NCI-H774 (cell line): ENCODE measurements at places on chromosomes 7 and 10.

GRCh38 chr7:114889646-114890285 is 32.1 kb upstream of the MDFIC start:
- no peak for DNase-seq

- DNase-seq = peak; percentile 90
Measured at GRCh38 chr10:77160679-77161078, 476.9 kb downstream of the KCNMA1 start.

DNA sequence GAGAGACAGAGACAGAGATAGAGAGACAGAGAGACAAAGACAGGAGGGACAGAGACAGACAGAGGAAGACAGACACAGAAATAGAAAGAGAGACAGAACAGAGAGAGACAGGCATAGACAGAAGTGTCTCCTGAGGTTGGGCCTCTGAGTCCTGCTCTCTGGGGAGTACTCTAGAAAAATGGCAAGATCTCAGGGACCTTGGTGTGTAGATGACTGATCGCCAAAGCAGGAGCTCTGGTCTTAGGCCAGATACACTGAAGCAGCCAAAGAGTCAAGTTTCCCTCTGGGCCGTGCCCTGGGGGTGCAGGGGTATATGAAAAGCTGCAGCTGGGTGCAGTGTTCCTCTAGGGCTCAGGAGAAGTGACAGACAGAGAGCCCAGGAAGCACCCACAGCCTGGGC is 176.6 kb upstream of the TNS3 start:
- no peak for DNase-seq

GRCh38 chr7:14270099-14270498 is 280.6 kb upstream of the ETV1 start:
- DNase-seq = no peak

GRCh38 chr7:17679458-17679857 is 260.8 kb downstream of the SNX13 start:
- DNase-seq = no peak

- no peak for DNase-seq
Measured at GRCh38 chr7:64101943-64102655, 56.9 kb downstream of the ZNF727 start.

- DNase-seq = no peak
Measured at GRCh38 chr7:107870427-107871000, 20.5 kb upstream of the DLD start.

DNA sequence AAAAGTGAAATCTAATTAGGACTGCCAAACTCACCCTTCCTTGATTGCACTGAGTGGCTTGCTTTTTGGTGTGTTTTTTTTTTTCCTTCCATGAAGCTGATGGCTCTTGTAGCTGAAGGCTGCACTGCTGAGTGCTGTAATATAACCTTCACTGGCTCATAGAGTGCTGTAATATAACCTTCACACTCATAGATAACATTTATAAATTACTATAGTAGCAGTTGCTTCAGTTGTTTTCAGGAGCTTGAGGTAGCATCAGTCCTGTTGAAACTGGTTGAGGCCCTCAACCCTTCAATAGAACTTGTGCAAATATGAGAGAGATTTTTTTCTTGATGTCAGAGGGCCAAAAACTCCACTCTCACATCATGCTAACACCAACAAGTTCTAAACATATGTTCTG is 404.9 kb upstream of the MBL2 start:
- DNase-seq = no peak

DNA sequence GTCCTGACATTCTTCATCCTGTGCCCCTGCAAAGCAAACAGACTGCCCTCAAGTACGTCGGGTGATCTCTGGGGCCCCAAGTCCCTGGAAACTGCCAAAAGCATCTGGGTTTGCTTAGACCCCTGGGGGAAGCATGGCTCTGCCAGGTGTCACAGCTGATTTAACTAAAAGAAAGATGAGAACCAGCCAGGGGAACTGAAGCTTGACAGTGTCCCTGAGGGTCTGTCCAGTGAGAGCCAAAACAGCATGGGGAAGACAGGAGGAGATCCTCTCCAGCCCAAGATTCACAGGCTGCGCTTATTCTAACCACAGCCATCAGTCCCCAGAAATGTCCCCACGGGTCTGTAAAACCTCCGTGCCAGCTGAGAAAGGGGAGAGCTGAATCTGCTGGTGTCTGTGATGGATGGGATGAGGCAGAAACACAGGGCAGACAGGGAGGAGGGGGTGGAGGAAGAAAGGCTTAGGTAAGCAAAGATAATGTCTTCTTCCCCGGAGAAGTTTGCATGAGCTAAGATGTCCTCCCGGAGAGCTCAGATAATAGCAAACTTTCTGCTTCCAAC is 21.3 kb downstream of the CCDC3 start:
- DNase-seq = no peak

DNA sequence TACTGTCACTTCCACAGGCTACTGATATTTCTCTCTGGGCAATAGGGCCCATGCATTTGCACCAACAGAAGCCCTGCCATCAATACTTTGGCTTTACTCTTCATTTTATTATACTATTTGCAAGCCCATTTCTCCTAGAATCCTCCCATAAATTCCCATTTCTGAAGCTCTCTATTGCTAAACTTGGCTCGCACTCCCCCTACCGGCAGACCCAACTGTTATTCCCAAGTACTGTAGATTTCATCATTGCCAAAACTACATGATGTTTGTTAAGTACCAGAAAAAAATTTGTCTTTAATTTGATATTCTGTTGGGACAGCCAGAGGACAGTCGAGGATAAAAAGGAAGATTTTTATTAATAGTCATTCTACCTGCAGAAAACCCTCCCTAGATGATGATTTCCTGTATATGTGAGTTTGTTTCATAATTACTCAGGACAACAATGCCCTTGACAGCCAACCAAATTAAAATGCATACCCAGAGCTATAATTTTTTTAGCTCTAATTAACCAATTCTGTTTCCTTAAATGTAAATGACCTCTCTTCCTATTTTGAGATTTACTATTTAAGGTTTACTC is 298.6 kb downstream of the REEP3 start:
- peak; percentile 19 for DNase-seq

DNA sequence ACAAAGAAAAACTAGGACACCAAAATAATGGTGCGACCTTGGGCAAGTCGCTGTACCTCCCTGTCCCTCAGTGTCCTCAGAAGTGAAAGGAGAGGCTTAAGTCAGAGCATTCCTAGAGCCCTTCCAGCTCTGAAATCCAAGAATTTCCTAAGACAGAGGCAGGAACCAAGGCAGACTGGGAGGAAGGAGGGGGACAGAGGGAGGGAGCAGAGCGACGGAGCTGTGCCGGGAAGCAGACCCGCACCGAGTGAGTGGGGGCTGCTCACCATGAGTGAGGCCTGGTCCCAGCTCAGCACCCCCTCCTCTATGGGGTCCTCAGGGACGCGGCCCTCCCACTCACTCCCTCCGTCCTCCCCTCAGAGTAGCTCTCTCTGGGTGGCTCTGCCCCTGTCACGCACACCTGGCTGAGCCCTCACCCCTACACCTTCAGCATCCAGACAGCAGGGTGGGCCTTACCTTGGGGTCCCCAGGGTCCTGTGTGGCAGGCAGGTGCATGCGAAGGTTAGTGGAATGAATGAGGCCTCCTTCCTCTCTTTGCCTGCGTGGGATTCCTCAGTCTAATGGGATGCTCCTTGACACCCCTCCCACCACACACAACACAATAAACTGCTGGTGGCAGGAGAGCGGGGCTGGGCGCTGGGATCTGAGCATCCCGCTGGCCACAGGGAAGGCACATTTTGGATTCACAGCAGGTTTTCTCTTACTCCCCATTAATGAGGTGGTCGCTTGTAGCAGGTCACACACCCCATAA is 4.6 kb upstream of the SMARCD3 start:
- no peak for DNase-seq

- no peak for DNase-seq
Measured at GRCh38 chr10:8034466-8035005, 20.0 kb upstream of the GATA3 start.

DNA sequence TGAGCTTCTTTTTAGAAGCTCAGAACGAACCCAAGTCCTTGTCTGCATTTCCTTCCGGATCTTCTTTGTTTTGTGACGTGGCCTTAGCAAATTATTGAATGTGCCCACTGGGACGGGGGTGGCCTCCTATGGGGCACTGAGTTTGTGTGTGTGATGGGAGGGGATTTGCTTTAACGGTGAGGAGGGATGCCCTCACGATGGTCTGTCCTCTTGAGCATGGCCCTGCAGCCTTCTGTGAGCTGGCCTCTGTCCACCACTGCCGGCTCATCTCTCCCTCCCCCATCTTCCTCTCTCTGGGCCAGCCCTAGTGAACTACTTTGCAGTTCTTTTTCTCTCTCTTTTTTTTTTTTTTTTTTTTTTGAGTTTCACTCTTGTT is 62.9 kb upstream of the MKRN1 start:
- DNase-seq = no peak

GRCh38 chr10:21057436-21057835 is 160.3 kb upstream of the NEBL start:
- no peak for DNase-seq

GRCh38 chr10:106255111-106255678 is 909.3 kb downstream of the SORCS1 start:
- no peak for DNase-seq

DNA sequence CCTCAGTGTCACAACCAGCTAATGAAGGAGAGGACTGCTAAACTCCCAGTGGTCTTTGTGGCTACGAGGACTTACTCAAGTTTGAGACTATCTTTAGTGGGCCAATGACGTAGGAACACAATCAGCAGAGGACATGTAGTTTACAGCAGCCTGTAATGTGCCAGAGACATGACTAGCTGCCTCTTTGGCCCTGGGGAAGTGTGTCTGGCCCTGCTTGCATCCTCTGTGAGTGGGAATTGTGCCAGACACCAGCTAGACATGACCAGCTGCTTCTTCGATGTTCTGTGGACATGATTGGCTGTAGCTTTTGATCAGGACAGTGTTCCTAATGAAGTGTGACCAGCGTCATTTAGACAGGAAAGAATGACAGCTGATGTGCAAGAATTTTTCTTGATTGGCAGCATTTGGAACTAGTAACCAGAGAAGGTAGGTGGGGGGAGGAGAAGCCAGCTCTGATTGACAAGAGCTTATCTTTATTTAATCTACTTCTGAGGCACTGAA is 141.7 kb downstream of the AUTS2 start:
- no peak for DNase-seq

GRCh38 chr10:11354823-11355222 is 256.6 kb downstream of the USP6NL start:
- no peak for DNase-seq

DNA sequence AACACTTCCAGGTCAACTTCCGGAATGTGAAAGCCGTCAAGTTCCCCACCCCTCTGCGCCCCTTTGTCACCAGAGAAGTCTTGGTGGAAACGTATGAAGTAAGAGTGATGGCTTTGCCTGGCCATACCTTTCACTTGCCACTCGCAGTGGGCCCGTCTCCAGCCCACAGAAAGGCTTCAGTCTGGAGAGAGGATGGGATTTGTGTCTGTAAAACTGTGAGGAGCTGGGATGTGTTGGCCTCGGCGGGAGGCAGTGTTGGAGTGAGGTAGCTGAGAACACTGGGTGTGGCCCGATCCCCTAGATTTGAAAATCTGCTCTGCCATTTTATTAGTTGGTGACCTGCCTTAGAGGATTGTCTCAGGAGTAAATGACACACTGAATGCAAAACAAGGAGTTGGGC is 6.4 kb downstream of the ADCK2 start:
- DNase-seq = no peak

DNA sequence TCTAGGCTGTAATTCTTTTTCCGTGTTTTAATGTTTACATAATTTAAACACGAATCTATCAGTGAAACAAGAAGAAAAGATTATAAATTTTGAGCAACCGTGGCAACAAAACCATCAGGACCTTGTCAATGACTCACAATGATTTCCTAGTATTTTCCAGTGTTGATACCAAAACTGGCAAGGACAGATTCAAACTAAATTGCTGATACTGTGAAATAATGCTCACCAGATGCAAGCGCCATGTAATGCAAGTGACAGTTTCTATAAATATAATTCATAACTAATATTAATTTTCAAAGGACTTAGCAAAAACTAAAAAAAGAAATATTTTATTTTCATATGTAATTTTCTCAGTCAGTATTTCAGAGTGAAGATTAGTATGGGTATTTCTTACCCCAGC is 203.6 kb downstream of the LRRN3 start:
- no peak for DNase-seq

- no peak for DNase-seq
Measured at GRCh38 chr10:87669752-87670151, 10.1 kb downstream of the PAPSS2 start.

DNA sequence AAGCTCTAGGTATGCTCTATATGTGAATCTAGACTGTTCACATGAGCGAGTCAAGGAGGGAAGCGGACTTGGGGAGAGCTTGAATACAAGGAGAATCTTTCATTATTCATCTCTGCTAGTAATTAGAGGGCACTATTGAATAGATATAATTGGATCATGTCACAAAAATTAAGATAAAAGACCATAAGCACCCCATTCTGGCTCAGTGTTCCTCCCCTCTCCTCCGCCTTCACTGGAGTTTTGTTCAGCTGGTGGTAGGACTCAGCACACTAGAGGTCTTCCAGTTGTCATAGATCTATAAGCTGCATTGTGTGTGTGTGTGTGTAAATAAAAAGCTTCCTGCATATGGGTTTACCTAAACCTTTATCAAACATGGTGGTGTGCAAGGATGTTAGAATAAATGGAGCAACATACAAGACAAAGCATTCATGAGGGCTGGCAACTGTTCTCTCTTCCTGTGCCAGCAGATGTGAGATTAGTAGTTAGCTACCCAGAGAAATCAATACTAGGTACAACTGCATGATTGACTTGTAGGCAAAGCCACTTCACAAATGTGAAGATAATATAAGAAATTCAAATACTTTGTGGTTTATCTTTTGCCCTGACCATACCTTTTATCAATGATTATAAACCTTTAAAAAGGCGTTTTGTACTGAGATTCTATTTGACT is 142.6 kb downstream of the CREB5 start:
- DNase-seq = no peak

DNA sequence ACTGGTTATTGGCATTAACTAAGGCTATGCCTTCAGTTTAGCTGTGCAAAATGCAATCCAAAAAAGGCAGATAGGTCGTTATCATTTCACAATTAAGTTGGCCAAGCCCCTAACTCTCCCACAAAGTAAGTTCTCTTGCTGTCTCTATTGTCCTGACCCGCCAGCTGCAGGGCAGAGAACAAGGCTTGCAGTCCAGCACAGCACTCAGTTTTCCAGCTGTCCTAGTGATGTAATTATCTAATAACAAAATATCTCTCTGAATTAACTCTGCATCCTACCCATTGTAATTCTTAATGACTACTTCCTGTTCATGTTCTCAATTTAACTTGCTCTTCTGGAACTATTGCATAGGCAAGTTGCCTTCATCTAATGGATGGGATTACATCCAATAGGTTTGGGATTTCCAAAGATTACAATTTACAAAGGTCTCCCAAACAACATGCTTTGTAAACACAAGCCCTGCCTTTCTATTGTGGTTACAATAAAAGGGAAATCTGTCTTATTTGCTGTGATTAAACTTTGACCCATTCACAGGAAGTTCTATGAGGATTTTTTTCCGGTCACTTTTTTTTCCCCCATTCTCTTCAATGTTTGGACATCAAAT is 55.2 kb downstream of the CDK6 start:
- DNase-seq = peak; percentile 70

GRCh38 chr10:75976681-75977080 is 545.3 kb downstream of the LRMDA start:
- DNase-seq = no peak

- no peak for DNase-seq
Measured at GRCh38 chr10:118753331-118754228, 1.2 kb downstream of the CACUL1 start.

GRCh38 chr7:821688-822087 is 10.6 kb upstream of the SUN1 start:
- no peak for DNase-seq

- DNase-seq = no peak
Measured at GRCh38 chr7:2373124-2373556, 18.5 kb downstream of the EIF3B start.

GRCh38 chr10:132096863-132097478 is 31.2 kb downstream of the JAKMIP3 start:
- no peak for DNase-seq
